ENCODE measurements at places on chromosomes 1 and 21. TPM values are rescaled to one million over a fixed set of nuclear protein-coding genes. Genes with fewer than 3 reads are reported as not detected.

The LCE1D gene
- not detected for total RNA-seq

The HOOK1 gene
- total RNA-seq = not detected

The CHAF1B gene
- 10.9 TPM for total RNA-seq

The F5 gene
- not detected for total RNA-seq

The ENTREP3 gene
- total RNA-seq = 22.8 TPM

The GABPA gene
- total RNA-seq = 18.3 TPM

The MROH9 gene
- total RNA-seq = not detected

The CFHR2 gene
- total RNA-seq = not detected

The C1orf185 gene
- not detected for total RNA-seq

The KCND3 gene
- 0.11 TPM for total RNA-seq

The ERVH48-1 gene
- not detected for total RNA-seq

The SLC25A24 gene
- total RNA-seq = 28.7 TPM

The SMIM1 gene
- total RNA-seq = not detected

The IFI44 gene
- 23.5 TPM for total RNA-seq

The LRRC3 gene
- 0.08 TPM for total RNA-seq

The ELAPOR1 gene
- 0.08 TPM for total RNA-seq
